ENCODE measurements at places on chromosomes 12 and 14. TPM values are rescaled to one million over a fixed set of nuclear protein-coding genes. Genes with fewer than 3 reads are reported as not detected.

SERPINA10 gene
- total RNA-seq, result not detected

SERPINA12 gene
- not detected for total RNA-seq

TAC3 gene
- total RNA-seq, result not detected

KCTD10 gene
- 34.7 TPM for total RNA-seq

INHBC gene
- 0.20 TPM for total RNA-seq

HVCN1 gene
- total RNA-seq, result 0.15 TPM

RPS6KL1 gene
- 6.7 TPM for total RNA-seq

KIF26A gene
- total RNA-seq, result 10.2 TPM

RAD51AP1 gene
- total RNA-seq, result 28.2 TPM

VASH1 gene
- 13.3 TPM for total RNA-seq

TAS2R8 gene
- total RNA-seq, result not detected

PUS1 gene
- 77.3 TPM for total RNA-seq

DNAJC22 gene
- total RNA-seq, result 27.7 TPM

DBX2 gene
- not detected for total RNA-seq

GLS2 gene
- not detected for total RNA-seq

TAS2R10 gene
- 0.81 TPM for total RNA-seq

DDN gene
- total RNA-seq, result 8.1 TPM

FOXM1 gene
- 85.1 TPM for total RNA-seq

NUBPL gene
- 11.3 TPM for total RNA-seq

GDF3 gene
- total RNA-seq, result not detected

VDR gene
- 9.5 TPM for total RNA-seq

FAM186B gene
- total RNA-seq, result 0.42 TPM

LAG3 gene
- total RNA-seq, result 3.3 TPM

CEP83 gene
- total RNA-seq, result 19.2 TPM

DIO2 gene
- total RNA-seq, result 0.10 TPM

TSHR gene
- total RNA-seq, result not detected

GEMIN2 gene
- 27.3 TPM for total RNA-seq

TPPP2 gene
- not detected for total RNA-seq

MEG3 gene
- total RNA-seq, result 2.5 TPM

SLC5A8 gene
- not detected for total RNA-seq

ORAI1 gene
- 20.2 TPM for total RNA-seq

PLBD2 gene
- 45.0 TPM for total RNA-seq

ACOT6 gene
- total RNA-seq, result not detected

PLA2G1B gene
- 2.0 TPM for total RNA-seq

OASL gene
- 4.1 TPM for total RNA-seq

NID2 gene
- total RNA-seq, result 0.84 TPM

TMEM253 gene
- total RNA-seq, result 0.59 TPM

RASSF8 gene
- 9.2 TPM for total RNA-seq

PRPH gene
- 6.7 TPM for total RNA-seq

JPH4 gene
- 0.15 TPM for total RNA-seq

OR4L1 gene
- not detected for total RNA-seq

RPL10L gene
- not detected for total RNA-seq

ANO4 gene
- 1.7 TPM for total RNA-seq

CACNA2D4 gene
- 1.7 TPM for total RNA-seq

ST8SIA1 gene
- total RNA-seq, result not detected

ATF1 gene
- total RNA-seq, result 48.8 TPM

SLC25A21 gene
- total RNA-seq, result 3.5 TPM

SSPN gene
- total RNA-seq, result 0.17 TPM

AQP6 gene
- not detected for total RNA-seq

PCED1B gene
- 0.86 TPM for total RNA-seq

PPFIA2 gene
- not detected for total RNA-seq

RASAL1 gene
- 16.0 TPM for total RNA-seq

FGF23 gene
- total RNA-seq, result not detected

NINJ2 gene
- not detected for total RNA-seq
